CD14-positive monocyte (primary cell): ENCODE measurements at places on chromosomes 1 and 21. TPM values are rescaled to one million over a fixed set of nuclear protein-coding genes. Genes with fewer than 3 reads are reported as not detected.

GRCh38 chr1:192604979-192605620 is 29.5 kb downstream of the RGS1 start:
- DNase-seq, result peak; percentile 76

- no peak for DNase-seq
These were observed 33.3 kb downstream of the PTPRF start for GRCh38 chr1:43563876-43564539.

DNA sequence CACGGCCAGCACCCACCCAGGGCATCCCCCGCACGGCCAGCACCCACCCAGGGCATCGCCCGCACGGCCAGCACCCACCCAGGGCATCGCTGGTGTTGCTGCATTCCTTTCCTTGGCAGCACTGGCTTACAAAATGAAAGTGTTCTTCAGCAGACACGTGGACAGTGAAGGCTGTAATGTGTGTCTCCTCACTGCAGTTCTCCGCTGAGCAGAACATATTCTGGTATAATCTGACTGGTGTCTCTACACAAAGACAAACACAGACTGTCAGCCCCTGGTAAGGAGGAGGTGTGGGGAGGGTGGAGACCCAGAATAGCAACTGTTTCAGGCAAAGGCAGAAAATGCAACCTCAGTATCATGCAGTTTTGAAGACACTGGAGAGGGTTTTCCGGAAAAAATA is 7.3 kb downstream of the LYPD8 start:
- DNase-seq, result no peak

DNA sequence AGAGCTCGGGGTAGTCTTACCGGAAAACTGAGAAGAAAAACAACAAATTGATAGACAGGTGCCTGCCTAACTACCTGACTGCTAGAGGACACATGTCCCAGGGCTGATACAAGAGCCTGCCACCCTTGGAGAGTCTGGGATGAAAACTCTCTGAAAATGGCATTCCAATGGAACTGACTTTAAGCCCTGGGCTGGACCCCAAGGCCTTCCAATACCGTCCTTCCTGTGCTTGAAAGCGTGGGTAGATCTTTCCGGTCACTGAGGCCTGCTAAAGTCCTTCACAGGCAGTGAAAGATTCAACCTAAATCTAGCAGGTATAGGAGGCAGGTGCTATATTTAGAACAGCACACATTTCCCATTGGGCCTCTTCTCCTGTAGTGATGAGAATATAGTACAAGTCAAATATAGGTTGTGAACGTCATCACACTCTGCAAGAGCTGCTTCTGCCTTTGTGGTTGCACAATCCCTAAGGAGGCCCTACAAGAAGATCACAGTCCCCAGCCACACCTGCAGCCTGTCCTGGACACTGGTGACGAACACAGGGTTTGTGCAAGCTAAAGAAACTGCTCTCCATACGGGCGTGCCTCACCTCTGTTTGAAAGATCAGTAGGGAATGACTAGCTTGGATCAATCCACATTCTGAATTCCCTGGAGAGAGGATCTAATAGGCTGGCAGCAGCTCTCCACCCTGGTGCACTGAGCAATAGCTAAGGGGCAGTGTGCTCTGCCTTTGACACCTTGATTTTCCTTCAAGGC is 876 bp upstream of the CHML start:
- peak; percentile 21 for DNase-seq

The LMX1A gene
- polyA plus RNA-seq, result not detected

- DNase-seq, result no peak
These were observed 145.4 kb downstream of the GREM2 start for GRCh38 chr1:240466509-240466908.

DNA sequence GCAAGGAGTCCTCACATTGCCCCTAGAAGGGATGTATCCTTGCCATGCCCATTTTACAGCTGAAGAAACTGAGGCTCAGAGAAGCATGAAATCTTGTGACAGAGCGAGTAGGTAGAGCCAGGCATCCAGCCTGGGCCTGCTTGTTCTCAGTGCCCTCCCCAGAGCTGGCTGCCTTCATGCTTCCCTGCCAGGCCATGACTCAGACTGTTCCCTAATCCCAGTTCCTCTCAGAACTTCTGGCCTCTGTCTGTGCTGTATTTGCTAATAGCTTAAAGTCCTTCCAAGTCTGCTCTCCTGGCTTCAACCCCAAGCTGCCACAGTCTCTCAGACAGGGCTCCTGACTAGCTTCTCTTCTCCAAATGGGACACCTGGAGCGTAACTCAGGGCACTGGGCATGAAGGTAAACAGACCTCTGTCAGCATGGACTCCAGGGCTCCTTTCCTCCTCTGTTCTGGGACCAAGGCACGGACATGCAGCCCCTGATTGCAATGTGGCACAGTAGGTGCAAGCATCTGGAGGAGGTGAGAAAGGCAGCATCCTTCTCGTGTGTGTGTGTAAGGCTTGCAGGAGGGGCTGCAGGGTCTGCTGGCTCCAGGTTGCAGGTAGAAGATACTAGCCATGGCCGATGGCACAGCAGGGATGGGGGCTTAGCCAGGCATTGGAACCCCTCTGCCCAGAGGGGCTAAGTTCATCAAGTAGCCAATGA is 122.7 kb downstream of the HMGB4 start:
- no peak for DNase-seq

DNA sequence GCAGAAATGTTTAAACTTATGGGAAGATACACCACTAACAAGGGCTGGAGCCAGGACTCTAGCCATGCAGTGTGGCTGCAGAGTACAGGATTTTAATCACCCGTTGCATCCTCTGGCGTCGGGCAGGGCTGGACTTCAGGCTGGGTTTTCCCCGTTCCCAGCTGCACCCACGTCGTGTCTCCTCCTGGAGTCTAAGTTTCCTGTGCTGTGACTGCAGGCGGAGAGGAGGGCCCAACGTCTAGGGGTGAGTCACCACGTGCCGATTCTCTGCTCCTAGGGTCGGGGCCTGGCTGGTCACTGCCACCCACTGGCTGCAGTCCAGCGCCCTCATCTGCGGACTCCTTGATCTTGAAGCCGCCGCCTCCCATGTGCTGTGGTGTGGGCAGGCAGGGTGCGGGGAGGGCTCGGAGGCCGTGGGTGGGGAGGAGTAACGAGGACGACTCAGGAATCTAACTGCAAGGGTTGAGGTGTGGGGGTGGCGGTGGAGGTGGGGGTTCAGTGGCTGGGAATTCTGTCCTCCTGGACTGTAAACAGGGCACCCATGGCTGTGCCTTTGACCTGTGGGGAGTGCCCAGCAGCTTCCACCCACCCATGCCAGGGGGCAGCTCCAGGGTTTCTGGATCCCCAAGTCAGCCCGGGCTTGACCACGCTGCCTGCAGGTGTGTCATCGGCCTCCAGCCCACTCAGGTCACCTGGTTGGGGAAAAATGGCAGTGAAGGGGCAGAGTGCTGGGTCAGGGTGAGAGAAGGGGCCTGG is 77.8 kb downstream of the ALPL start:
- DNase-seq, result no peak

The USH2A gene
- polyA plus RNA-seq, result not detected in 2 replicates

DNA sequence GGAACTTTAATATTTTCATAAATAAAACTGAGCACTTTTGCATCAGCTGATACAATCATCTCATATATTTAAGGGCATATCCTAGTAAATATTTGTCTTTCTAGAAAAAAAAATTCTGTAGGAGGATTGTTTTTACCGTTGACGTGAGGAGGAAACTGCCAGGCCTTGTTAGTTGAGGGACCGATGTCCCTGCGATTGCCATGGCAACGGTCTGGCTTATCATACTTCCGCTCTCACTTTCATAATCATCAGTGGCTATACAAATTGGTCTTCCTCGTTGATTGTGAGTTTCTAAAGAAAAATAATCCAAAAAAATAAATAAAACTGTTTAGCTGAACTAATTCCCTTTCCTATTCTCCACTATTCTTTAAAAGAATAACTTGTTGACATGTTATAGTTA is 69.3 kb upstream of the ANGPTL3 start:
- DNase-seq, result peak; percentile 52
